ENCODE measurements at places on chromosomes 16 and 17.

- DNase-seq, result no peak
Measured at GRCh38 chr17:5680766-5681165, 96.5 kb upstream of the NLRP1 start.

GRCh38 chr16:629833-630248 is 944 bp upstream of the WFIKKN1 start:
- no peak for DNase-seq

DNA sequence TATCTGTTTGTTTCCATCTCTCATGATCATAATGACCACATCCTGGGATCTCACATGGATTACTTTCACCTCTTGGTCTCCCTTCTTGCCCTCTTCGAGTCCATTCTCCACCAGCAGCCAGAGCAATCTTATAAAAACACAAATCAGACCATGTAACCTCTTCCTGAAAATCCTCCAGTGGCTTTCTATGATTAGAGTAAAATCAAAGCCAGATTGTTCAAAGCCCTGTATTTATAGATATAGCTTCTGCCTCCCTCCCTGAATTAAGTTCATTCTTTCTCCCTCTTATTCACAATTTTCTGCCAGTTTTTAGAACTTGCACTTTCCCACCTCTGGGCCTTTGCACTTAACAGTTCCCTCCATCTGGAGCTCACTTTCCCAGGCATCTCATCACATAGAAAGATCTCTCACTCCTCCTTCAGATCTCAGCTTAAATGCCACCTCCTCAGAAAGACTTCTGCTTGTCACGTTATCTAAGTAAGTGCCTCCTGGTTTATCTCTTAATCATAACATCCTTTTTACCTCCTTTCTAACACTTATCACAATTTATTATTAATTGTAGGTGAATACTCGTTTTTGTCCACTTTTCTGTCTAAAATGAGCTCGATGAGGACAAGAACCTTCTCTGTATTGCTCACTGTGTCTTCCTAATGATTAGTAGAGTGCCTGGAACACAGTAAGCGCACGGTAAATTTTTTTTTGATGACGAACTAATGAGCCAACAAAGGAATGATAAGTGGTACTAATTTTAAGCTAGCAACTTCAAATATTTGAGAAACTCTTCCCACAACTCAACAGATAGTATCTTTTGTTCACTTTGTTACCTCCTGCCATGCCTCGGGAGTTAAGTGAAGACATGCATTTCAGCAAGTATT is 80.5 kb downstream of the CYB561 start:
- DNase-seq, result no peak

DNA sequence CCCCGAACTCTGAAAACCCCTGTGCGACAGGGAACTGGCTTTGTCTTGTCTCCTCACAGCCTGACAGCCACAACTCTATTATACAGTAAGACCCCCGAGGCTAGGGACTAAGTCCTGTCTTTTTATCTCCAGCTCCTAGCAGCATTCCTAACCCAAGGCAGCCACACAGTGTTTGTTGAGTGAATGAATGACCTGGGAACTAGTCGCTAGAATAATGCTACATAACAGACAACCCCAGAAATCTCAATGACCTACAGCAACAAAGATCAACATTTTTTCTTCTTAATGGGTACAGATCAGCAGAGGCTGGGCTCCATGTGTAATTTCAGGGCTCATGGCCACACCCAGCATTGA is 71.4 kb upstream of the TNRC6C start:
- DNase-seq, result no peak

DNA sequence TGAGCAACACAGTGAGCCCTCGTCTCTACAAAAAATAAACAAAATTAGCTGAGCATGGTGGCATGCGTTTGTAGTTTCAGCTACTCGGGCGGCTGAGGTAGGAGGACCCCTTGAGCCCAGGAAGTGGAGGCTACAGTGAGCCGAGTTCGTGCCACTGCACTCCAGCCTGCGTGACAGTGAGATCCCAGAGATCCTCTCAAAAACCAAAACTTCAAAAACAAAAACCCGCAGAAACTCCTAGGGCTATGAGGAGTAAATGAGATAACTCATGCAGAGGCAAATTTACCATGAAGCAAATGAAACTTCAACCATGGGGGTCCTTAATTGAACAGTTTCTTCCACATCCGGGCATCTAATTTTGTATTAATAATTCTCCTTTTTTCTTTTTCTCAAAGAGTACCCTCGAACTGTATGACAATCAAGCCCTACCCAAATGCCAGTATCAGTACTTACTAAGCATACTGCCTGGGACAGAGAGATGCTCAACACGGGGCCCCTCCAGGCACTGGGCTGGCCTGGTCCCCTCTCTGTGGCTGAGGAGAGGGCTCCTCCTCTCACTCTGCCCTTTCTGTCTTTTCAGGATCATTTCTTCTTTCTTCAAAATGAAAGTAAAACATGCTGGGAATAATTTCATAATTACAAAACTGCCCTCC is 789 bp upstream of the PIPOX start:
- DNase-seq, result no peak

GRCh38 chr16:9055661-9056060 is 35.8 kb upstream of the HAPSTR1 start:
- DNase-seq, result no peak

DNA sequence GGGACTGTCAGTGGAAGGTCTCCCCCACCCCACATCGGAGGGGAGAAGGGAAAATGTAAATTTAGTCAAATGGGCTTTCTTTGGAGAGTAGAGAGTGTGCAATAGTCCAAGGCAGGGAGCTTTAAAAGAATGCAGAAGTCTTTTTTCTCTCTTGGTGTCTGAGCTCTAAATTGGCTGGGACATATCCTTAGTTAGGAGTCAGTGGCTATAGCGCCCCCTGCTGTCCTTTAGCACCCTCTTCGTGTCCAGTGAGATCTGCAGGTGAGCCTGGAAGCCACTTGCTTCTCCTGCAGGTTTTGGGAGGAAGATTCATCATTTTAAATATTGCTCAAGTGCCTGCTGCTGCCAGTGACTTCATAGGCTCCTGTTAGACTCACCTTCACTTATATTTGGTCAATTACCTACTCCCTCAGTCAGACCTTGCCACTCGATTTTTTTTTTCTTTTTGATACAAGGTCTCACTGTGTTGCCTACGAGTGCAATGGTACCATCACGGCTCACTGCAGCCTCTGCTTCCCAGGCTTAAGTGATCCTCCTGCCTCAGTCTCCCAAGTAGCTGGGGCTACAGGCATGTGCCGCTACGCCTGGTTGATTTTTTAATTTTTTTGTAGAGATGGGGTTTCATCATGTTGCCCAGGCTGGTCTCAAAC is 174.8 kb downstream of the PRKCB start:
- peak; percentile 69 for DNase-seq

DNA sequence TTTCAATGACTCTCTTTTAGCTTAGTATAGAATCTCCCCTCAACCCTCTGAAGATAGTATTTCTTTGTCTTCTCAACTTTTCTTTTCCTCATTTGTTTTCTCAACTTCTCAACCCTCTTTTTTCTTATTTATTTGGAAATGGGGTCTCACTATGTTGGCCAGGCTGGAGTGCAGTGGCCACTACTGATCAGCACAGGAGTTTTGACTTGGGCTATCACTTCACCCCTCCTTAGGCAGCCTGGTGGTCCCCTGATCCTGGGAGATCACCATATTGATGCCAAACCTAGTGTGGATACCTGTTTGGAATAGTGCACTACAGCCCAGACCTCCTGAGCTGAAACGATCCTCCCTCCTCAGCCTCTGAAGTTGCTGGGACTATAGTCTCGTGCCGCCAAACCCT is 79.8 kb downstream of the PITPNC1 start:
- no peak for DNase-seq

GRCh38 chr16:86821895-86822294 is 243.5 kb downstream of the FOXL1 start:
- no peak for DNase-seq

DNA sequence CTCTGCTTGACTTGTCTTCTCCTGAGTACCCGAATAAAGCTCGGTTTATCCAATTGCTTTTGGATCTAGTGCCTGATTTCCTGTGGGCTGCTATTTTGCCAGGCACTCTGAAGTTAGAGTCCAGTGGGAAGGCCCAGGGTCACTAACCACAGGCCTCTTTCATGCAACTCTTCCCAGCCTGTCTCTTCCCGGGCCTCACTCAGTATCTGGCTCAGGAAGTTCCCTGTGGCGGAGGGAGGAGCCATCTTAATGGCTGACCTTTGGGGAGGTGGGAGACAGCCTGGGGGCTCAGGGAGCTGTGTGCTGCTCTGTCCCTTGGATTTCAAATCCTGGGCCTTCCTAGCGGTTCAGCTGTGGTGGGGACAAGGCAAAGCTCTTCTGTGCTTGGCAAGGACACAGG is 328.5 kb downstream of the SLC39A11 start:
- no peak for DNase-seq

- no peak for DNase-seq
Measured at GRCh38 chr17:58808609-58809563, 53.2 kb downstream of the PPM1E start.

DNA sequence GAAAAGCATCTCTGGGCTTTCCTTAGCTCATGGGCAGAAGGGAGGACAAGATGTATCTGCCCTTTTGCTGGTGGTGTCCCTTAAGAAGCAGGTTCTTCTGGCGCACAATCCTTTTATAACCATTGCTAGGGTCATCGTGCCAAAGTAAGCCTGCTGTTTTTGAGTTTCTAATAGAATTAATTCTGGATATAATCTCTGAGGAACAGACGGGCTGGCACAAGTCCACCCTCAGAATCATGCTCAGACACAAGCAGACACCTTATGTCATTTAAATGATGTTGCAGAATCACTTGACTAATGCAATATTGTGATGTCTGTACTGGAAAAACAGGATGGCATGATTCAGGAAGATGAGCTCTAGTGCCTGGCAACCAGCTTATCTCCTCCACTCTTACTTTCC is 18.8 kb upstream of the MMD start:
- DNase-seq, result no peak

- peak; percentile 70 for DNase-seq
Measured at GRCh38 chr16:8863594-8864424, 5.0 kb downstream of the CARHSP1 start.

DNA sequence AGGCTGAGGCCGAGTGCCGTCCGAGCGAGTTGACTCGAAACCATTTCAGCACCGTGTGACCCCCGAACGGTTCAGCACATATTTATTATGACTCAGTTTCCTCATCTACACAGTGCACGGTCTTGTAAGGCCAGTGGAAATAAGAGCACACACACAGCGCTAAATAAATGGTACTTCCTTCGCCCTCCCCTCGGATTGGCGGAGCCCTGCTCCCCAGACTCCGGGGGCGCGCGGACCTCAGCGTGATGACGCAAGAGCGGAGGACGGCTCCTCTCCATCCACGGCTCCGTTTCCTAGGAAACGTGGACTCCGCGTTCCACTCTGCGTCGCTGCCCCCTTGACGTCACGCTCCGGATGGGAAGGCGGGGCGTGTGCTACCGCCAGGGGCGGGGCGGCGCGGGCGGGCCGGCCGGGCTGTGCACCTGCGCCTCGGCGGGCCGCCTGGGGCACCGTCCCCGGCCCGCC is at the start of gene PARD6A:
PARD6A (plus strand) TSS at position 397 of the 465 bp plus-strand sequence. CDS start 79 bp downstream, outside the sequence.
- peak; percentile 98 for DNase-seq

DNA sequence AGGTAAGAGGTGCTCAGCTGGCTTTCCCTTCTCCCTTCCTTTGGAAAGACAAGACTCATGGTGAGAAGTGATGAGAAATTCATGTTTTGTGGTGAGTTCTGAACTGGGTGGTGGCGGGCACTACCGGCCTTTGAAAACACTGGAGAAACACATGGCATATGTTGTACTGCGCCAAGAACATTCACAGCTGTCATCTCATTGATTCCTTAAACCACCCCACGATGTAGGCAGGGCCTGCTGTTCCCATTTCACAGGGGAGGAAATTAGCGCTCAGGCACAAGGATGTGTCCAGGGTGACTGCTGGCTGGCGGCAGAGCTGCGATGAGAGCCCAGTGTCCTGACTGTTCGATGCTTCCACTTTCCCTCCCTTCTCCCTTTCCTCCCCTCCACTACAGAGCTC is 1.6 kb upstream of the DOC2B start:
- DNase-seq, result no peak

DNA sequence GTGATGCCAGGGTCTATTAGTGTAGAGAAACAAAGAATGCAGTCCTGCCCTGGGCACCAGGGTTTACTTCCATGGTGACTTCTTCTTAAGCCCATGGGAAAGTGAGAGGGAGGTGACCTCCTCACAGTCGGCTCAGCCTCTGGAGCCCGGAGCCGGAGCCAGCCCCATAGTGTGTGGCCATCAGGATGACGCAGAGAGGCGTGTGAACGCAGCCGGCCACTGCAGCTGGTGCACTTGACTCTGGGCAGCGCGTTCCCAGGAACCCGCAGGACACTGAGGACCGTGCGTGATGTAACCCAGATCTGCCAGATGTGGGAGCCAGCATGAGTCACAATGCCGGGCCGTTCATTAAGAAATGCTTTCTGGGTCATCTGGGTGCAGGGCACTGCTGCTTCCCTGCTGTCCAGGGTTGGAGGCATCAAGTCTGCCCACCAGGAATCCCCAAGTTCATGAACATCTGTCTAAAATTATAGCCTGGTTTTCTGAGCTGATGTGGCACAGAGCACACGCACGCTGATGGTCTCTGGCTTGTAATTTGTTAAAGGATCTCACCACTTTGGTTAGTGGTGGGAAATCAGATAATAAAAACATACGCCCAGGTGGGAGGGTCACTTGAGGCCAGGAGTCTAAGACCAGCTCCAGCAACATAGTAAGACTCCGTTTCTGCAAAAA is 114.1 kb downstream of the PITPNC1 start:
- DNase-seq, result peak; percentile 99

DNA sequence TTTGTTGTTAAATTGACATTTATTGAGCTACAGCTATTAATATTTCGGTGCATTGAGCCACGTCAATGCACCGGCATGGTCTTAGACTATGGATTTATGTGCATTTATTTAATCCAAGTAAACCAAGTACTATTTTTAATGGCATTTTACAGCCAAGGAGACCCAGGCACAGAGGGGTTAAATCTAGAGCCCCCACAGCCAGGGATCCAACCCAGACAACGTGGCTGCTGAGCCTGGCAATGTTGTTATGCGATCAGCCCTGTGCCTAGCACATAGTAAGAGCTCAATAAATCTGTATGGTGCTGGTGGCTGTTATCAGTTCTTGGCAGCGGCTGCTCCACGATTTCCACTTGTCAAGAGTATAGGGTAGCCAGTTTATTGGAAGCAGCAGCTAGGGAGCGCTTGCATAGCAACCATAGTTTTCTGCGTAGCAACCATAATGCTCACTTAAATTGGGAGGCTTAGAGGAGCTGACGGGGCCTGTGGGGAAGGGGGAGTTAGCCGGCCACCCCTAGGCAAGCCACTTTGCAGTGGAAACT is 541 bp upstream of the RBBP6 start:
- peak; percentile 91 for DNase-seq

- DNase-seq, result no peak
Measured at GRCh38 chr17:48995974-48996721, 1.0 kb upstream of the IGF2BP1 start.

DNA sequence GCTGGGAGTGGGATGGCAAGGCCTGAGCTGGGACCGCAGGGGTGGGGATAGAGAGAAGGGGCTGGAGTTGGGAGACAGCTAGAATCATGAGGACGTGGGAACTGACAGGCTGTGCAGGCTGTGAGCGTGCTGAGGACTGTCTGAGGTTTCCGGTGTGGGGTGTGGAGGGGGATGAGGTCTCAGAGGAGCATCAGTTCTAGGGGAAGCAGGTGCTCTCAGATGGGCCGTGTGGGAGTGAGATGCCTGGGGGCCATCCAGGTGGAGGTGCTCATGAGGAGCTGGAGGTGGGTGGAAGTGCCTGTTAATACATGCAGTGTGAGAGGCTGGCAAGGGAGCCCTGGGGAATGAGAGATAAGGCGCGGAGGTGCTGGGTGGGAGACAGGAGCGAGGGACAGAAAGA is 27.2 kb downstream of the HASPIN start:
- no peak for DNase-seq

GRCh38 chr17:33603789-33604188 is 310.7 kb upstream of the ASIC2 start:
- no peak for DNase-seq

GRCh38 chr17:1227917-1228780 is 42.1 kb upstream of the BHLHA9 start:
- DNase-seq, result peak; percentile 11

- no peak for DNase-seq
Measured at GRCh38 chr17:58323366-58324055, 5.1 kb downstream of the TSPOAP1 start.

All from DMS53 (cell line).